Sciatic nerve (tissue), 2 donors: ENCODE measurements at places on chromosomes 11 and 22.

- DNase-seq, result no peak
These were observed 36.3 kb upstream of the SORL1 start for GRCh38 chr11:121415856-121416255.

DNA sequence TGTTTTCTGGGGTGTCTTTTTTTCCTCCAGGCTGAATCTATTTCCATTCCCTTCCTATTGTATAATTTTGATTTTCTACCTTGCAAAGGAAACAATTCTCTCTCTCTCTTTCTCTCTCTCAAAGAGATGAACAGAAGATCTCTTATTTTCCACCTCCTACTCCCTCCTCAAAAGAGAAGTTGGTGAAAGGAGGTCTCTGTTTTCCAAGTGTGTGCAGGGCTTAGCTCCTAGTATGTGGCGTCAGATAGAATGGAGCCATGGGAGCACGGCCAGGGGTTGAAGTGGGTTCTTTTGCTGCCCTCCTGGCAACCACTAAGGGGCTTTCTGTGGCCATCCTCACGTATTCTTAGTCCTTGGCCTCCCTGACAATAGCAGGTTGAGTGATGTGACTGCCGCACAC, 480 bp downstream of the TRIM34 start:
- no peak for DNase-seq

DNA sequence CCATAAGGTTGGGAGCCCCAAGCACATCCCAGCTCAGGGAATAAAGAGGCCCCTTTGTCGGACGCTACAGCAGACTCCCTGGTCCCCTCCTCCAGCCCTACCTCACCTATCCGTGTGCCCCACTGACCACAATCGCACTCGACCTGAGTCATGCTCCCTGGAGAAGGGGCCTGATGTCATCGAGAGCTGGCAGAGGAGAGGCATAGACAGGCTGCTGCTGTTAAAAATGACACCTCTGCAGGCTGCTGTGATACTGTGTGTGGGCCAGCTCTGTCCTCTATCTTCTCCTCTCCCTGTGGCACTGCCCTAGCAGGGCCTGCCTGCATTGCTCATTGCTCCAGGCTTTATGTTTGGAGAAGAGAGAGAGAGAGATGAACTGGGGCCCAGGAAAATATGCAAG, 123.4 kb upstream of the SYT13 start:
- no peak for DNase-seq

- DNase-seq, result no peak
These were observed 61.0 kb downstream of the FAM168A start for GRCh38 chr11:73536961-73537360.

DNA sequence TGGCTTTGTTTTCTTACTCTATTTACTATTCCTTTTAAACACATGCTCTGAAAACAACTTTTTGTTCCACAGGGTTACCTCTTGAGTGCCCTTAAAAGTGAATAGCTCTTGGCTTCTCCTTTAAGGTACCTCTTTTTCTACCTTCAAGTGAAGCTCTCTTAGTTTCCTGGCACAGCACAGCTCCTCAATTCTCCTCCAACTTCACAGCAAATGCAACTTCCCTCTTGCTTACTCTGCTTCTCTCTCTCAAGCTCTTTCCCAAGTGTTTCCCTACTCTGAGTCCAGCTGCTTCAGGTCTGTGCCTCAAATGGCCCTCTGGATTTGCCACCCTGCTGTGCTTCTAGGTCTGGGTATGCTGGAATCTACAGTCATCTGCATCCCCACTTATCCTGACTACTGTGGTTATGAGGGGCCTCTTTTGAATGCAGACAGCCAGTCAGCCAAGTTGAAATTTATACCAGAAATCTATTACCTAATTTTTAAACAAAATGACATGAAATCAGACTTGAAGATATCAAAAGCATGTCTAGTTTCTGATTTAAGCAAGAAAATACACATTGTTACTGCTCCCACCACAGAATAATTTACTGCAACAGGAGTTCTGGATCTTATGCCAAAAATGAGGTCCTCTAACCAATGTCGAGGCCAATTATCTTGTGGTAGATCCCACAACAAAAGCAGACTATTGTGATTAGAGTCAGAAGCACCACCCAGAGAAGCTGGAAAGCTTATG, 371.1 kb downstream of the SOX6 start:
- no peak for DNase-seq

- DNase-seq, result no peak
These were observed 35.6 kb downstream of the RTL6 start for GRCh38 chr22:44462246-44463010.

DNA sequence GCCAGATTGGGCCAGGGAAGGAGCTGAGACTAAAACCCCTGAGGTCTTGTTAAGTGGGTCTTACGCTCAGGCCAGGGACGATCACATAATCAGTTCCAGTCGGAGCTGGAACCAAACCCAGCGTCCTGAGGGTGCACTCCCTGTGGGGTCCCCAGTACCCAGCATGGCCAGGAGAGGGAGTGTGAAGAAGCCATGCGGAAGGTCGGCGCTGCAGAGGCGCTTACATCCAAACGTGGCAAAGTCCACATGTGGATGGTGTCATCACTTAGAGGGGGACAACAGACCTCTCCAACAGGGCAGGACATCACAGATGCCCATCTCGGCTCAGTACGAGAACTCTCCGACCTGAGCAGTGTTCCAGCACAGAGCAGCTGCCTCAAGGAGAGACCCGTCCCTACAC, 8.3 kb downstream of the ATP5MGL start:
- DNase-seq, result no peak

GRCh38 chr11:65184146-65184545, 2.4 kb downstream of the CAPN1 start:
- peak; percentile 58 for DNase-seq

DNA sequence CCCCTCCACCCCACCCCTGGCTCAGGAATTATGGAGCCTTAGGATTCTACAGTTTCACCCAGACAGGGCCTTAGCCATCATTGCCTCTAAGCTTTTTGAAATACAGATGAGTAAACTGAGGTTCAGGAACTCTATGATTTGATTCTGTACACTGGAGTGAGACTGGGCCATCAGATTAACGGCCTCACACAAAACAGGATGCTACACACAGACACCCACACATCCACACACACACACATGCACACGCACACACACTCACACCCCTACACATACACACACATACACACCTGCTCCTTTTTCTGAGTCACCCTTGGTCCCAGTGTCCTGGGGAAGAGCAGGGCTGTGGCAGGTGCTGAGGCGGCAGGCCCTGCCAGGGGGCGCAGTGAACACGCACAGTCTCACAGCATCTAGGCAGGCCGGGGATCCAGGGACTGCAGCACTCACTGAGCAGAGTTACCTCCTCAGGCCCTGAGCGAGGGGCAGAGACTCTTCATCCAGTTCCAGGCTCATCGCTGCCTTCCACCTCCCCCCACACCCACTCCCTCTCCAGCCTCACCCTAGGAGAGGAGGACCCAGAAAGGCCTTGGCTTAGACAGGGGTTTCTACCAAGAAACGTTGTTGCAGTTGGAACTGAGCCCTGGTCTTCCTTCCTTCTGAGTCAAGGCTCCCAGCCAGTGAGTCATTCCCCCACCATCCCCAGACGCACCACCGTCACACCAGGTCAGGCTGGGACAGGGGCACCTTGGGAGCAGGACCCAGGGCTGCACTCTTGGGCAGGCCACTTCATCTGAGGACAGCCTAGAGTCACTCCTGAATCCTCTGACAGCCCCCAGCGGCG, 89.8 kb upstream of the PARVA start:
- DNase-seq, result no peak

DNA sequence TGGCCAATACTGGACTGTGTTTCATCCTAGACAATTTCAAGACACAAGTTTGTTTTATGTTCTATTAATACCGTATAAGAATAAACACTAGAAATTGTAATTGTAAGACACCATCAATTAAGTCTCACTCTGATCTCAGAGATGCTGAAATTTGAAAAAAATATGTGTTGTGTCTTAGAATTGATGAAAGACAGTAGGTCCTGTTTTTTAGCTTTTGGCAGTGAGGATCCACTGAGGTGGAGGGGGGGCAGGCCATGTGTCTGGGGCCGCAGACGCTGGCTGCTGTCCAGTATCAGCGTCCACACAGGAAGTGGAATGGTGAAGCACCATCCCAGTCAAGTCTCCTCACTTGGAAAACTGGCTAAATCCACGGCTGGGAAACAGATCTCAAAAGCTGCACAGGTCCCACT, 22.5 kb upstream of the ALG8 start:
- DNase-seq, result peak; percentile 82

GRCh38 chr11:74465291-74465708, 2.0 kb downstream of the KCNE3 start:
- DNase-seq, result no peak

GRCh38 chr11:65209711-65210360, 28.1 kb downstream of the CAPN1 start:
- DNase-seq, result peak; percentile 49

DNA sequence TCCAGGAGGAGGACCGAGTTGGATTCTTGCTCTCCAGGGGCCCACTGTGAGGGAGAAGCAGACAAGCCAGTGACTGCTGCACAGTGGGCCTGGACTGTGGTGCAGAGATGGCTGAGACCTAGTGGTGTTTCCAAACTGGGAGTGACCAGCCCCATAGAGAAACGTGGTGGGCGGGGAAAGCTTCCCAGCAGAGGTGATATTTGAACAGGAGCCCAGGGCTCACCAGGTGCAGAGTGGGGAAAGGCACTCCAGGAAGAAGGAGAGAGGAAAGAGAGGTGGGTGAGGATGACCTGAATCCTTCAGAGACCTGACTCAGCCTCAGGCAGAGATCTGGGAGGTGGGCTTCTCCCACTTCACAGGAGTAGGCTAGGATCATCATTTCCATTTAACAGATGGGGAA, 52.1 kb upstream of the RASD2 start:
- DNase-seq, result no peak

DNA sequence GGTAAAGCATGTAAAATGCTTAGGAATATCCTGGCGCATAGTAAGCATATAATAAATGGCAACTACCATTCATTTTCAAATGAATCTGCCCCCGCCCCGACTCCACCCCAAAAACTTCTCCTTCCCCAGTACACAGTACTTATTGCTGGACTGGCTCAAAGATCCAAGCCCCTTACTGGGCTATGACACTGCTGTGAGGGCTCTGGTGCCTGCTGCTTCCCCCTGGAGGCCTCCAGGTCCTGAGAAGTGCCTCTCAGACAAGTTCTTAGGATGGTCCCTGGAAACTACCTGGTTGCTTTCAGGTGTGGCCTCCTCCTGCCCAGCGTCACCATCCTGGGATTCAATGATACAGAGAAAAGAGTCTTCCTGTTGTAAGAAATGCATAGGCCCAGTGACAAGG, 190.6 kb upstream of the NTM start:
- DNase-seq, result no peak

DNA sequence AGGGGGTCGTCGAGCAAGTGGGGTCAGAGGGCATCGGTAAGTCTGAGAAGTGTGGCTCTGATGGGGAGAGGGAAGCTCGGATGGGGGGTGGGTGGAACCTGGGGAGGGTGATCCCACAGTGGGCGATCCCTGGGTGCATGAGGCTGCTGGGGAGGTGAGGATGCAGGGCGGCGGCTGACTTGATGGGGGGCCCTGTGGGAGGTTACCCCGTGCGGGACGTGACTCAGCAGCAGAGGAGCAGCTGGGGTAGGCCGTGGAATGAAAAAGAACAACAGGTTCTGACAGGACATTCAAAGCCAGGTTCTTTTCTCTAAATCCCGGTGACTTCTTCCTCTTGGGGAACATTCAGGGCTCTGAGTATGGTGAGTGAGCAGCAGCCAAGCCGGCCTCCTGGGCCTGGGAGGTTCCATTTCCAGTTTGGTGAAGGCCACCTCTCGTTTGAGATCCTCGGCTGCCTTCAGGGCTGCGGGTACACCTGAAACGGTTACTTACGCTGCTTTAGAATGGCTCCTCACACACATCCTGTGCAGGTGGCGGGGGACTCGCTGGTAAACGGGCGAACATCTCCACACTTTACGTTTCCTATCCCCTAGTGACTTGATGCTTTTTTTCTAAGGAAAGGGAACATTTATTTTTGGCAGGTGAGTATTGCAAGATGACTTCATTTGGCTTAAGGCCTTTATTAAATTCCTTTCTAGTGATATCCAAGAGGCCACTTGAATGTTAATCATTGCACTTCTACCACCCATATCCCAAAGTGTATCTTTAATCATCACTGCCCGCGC, 278.2 kb downstream of the TBC1D22A start:
- DNase-seq, result no peak

GRCh38 chr22:38034278-38034882, 22.8 kb upstream of the PICK1 start:
- DNase-seq, result peak; percentile 84

DNA sequence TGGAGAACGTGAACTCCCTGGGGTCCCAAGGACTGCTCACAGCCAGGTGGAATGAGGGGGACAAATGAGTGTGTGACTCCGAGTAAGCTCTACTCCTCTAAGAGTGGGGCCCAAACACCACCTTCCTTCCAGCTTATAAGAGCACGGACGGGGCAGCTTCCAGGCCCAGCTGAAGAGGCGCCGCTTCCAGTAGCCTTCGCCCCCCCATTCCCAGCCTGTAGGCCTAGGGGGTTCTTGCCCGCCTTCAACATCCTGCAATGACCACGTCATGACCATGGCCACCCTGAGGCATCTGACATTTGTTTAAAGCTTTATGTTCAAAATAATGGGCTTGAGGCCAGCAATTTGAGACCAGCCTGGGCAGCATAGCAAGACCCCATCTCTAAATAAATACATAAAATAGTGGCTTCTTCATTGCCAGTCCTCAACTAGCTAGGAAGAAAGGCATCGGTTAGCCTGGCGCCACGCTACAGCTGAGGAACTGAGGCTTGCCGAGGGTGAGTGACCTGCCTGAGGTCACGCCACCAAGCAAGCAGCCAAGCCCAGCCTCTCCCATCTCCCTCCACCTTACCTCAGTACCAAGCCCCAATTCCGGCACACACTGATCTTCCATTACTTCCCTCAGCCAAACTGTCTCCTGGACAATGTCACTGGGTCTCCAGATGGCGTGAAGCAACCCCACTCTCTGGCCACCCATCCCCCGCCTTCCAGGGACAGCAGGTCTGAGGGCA, 7.8 kb upstream of the TNFRSF13C start:
- DNase-seq, result no peak

DNA sequence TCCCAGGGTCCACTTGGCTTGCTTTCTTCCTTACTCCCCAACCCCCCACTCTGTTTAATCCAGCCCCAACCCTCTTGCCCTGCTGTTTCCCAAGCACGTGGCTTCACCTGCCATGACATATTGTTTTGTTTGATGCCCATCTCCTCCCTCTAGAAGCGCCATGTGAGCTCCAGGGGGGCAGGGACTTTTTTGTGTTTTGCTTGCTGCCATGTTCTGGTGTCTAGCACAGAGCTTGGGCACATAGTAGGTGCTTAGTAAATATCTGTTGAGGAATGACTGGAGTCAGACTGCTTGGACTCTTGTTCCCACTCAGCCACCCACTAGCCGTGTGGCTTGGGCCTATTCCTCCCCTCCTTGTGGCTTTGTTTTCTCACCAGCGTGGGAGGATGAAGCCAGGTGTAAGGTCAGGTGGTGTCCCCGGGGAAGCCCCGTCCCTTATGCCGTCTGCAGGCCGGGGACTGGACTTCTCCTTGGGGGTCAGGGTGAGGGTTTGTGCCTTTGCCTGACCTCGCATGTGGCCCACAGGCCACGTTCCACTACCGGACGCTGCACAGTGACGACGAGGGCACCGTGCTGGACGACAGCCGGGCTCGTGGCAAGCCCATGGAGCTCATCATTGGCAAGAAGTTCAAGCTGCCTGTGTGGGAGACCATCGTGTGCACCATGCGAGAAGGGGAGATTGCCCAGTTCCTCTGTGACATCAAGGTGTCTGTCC, 3.8 kb downstream of the AIP start:
- DNase-seq, result no peak

GRCh38 chr11:85423316-85423715, 203.8 kb downstream of the DLG2 start:
- DNase-seq, result no peak
